ENCODE measurements at places on chromosomes 13 and 19.

DNA sequence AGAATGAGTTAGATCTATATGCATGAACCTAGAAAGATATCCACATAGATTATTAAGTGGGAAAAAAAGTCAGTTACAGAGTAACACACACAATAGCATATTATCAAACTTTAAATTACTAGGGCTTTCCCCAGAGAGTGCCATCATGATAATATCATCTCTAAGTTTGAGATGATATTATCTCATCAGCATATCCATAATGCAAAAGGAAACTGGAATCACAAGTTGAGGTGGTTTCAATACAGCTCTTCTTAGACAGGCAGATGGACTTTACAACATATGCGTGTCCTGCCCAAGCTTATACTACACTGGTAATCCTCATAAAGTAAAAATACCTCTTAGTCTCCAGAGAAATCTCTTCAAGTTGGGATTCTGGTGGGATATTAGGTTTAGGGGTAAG, 236.2 kb upstream of the SERP2 start:
- no peak for DNase-seq

- no peak for DNase-seq
Observed at GRCh38 chr13:41709511-41709910, 251.4 kb downstream of the VWA8 start.

DNA sequence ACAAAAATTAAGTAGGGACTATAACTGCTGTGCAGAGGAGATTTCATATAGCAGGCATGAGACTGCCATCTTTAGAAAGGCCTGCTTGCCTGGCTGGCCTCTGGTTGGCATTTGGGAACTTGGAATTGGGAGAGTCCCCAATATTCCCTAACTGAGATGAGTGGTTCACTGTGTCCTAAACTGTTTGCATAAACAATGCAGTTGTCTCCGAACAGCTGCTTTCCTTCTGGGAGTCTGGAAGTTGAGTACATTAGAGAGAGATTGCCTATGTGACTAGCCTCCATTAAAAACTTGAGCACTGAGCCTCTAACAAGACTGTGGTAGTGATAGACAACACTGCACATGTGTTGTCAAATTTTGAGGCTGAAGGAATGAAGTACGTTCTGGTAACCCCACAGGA, 47.4 kb downstream of the STOML3 start:
- no peak for DNase-seq

DNA sequence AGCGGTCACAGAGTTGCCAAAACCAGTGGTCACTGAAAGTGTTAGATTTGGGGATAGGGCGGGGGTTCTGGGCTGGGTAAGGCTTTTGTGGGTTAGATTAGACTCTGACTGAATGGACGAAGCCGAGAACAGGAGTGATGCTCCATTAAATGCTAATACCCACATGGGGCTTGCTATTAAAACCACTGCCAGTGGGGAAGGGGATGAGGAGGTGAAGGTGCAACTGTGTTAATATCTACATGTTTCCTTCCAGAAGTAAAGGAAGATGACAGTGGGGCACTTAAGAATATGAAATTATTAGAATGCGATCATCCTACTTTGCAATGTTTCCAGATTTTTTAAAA, 573 bp upstream of the ZNF614 start:
- no peak for DNase-seq

DNA sequence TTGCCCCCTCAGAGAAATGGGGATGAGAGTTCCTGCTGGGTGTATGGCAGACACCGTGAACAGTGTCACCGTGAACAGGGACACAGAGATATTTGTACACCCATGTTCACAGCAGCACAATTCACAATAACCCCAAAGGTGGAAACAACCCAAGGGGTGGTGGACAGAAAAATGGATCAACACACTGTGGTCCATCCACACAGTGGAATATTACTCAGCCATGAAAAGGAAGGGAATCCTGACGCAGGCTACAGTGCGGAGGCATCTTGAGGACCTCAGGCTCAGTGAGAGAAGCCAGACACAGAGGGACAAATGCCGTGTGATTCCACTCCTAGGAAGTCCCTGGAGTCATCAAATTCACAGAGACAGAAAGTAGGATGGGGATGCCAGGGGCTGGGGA, 7.6 kb upstream of the CELF5 start:
- DNase-seq: no peak

DNA sequence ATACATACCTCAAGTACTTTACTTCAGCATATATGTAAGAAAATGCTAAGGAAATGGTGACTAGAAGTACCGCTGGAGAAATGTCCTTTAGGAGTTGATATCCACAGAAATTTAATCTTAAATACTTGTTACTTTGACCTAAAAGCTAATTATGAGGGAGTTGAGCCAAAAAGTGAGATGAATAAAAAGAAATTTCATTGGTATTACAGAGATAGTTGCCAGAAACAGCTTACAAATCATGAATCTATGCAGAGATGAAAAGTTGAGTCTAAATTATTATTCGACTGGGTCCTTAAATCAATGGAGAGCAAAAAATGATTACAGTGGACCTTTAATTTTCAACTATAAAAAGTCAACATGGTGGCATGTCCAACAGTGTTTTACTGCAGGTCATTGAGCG, 160.9 kb downstream of the MZT1 start:
- no peak for DNase-seq

GRCh38 chr13:72258340-72258981, 391.5 kb upstream of the DACH1 start:
- no peak for DNase-seq

DNA sequence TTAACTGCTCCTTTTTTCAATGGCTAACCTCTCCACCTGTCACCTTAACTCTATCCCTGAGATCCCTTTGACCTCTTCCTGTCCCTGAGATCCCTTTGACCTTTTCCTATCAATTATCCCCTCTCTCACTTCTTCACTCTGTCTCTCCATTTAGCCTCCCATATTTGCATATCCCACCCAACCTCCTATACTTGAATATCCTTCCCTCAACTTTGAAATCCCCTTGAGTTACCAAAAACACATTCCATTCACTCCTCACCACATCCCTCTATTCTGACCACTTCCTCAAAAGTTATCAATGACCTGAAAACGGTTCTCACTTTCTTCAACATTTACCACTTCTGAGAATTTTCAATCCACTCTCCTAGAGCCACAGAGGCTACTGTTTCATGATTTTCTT, 3.0 kb downstream of the MYCBP2 start:
- DNase-seq: no peak

DNA sequence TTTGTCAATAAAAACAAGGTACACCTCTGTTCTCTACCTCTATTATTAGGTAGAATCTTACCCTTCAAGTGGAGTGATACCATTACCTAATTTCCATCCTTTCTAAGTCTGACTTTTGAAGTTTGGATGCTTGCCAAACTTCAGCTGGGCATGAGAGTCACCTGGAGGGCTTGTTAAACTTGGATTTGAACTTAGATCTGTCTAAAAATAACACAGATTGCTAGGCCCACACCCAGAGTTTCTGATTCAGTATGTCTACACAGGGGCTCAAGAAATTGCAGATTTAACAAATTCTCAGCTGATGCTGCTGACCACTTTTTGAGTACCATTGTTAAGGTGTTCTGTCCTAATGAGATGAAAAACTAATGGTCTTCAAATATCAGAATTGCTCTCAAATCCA, 512.2 kb downstream of the LMO7 start:
- no peak for DNase-seq

- DNase-seq: peak; percentile 29
Observed at GRCh38 chr19:14089662-14090508, 666 bp downstream of the SAMD1 start.

- no peak for DNase-seq
Observed at GRCh38 chr19:11617180-11618062, 20.1 kb downstream of the ZNF627 start.

DNA sequence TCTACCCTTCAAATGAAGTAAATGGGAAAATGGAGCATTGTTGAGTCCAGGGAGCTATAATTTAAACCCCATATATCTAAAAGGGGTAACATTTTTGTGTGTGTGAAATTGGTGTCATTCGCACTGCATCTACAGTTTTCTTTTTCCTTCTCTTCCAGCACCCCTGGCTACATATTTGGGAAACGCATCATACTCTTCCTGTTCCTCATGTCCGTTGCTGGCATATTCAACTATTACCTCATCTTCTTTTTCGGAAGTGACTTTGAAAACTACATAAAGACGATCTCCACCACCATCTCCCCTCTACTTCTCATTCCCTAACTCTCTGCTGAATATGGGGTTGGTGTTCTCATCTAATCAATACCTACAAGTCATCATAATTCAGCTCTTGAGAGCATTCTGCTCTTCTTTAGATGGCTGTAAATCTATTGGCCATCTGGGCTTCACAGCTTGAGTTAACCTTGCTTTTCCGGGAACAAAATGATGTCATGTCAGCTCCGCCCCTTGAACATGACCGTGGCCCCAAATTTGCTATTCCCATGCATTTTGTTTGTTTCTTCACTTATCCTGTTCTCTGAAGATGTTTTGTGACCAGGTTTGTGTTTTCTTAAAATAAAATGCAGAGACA, 28.6 kb downstream of the ALOX5AP start:
- no peak for DNase-seq

DNA sequence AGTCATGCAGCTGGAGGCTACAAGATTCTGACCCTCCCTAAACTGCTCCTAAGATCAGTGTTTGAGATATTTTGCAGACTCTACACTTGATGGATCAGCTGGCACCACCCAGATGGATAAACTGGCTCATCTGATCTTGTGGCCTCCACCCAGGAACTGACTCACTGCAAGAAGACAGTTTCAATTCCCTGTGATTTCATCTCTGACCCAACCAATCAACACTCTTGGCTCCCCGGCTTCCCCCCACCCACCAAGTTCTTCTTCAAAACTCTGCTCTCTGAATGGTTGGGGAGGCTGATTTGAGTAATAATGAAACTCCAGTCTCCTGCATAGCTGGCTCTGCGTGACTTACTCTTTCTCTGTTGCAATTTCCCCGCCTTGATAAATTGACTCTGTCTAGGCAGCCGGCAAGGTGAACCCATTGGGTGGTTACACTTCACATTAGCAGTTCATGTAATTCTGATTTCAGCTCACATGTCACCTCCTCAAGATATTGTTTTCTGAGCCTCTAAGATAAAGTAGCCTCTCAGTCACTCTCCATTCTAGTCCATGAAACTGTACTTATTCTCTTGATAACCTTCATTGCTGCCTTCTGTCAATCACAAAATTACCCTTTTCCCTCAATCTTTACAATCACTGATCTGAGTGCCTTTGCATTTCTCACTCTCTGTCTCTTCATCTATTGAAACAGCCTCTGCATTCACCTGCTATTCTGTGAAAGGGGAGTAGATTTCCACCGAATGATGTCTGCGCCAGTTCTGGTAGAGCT, 9.9 kb upstream of the FPR3 start:
- DNase-seq: no peak

All from effector memory CD4-positive, alpha-beta T cell (primary cell).